ENCODE measurements at places on chromosomes 7 and 10. TPM values are rescaled to one million over a fixed set of nuclear protein-coding genes. Genes with fewer than 3 reads are reported as not detected.

DNA sequence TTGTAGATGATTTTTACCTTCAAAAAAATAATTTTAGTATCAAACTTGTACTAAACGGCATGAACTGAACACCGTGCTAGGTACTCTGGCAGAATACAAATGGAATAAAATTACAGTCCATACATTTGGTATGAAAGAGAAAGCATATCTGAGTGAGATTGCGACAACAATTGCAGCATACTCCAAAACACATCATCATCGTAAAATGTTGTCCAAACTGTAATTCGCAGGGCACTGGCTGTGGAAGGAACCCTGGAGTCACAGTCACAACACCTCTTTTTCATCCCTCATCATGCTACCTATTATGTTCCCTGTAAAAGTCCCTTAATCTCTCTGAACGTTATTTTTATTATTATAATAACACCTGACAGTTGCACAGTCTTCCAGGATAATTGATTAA is 13.5 kb downstream of the CREM start:
- no peak for DNase-seq

DNA sequence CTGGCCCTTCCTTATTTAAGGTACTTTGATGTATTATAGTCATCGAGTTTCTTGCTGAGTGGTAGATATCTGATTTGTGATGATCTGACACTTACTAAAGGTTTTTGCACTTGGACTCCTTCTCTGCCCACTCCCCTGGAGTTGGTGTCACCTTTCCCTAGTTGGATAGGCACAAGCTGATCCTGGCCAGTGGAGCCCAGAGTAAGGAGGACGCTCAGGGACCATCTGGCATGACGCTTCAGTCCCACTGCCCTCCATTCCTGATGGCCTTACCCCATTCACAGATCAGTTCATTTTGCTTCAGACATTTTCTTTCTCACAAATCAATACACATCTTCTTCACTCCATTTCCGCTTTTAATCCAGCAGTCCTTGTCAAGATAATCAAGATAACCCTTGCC is 20.1 kb downstream of the ASB15 start:
- no peak for DNase-seq

Gene TRPV6
- total RNA-seq = 0.24 TPM

Gene PNLIPRP1
- not detected for total RNA-seq

Gene ARHGEF35
- 1.8 TPM for total RNA-seq
